Hindlimb muscle (tissue), 1 donor: ENCODE measurements at places on chromosomes 2 and 18.

GRCh38 chr2:36329746-36330472 lies 25.7 kb upstream of the CRIM1 start:
- no peak for DNase-seq

DNA sequence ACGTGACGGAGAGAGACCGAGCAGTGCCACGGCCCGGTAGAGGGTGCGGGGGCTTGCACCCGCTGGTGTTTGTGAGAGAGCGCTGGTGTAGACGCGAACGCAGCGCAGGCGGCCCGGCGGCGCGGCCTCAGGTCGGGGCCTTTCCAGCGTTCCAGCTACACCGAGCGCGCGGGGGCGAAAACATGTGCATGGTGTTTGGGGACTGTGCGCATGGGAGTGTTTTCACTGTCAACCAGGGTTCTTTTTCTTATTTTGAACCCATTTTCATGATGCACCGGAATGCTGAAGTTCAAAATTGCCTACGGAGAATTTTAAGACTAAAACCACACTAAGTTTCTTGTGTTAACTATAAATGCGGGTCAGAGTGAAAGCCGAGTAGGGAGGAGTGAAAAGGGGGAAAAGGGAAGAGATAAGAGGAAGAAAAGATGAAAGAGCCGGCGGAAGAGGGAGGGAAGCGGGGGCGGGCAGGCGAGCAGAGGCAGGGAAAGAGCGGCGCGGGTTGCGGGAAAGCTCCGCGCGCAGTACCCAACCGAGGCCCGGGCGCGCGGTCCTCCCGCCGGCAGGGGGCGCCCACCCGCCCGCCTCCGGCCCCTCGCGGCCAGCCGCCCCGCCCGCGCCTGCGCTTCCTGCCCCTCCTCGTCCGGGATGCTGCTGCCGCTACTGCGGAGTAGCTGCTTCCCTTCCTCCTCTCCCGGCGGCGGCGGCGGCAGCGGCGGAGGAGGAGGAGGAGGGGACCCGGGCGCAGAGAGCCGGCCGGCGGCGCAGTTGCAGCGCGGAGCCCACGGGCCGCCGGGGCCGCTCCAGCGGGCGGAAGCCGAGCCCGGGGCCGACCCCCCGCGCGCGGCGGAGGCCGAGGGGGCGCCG lies at the start of gene RAB12:
Gene RAB12, plus strand, starts transcription at position 643 of the 864 bp plus-strand sequence. Its CDS starts 3 bp downstream, at position 646.
- DNase-seq = peak; percentile 89

DNA sequence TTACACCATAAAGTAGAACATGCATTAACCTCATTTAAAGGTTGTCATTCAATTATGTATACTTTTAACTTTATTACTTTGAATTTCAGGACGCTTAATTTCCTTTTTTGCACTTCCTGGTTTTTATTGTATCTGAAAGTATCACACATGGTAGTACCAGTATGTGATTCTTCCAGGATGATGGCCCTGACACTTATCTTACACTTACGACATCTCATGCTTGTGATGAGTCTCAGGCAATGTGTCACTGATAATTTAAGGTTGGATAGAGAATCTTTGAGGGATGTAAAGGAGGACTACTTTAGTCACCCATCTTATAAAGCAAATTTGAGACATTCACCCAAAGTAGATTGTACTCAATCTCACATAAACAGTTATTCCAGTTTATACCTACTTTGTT lies 74.9 kb downstream of the ABCA12 start:
- DNase-seq = no peak

DNA sequence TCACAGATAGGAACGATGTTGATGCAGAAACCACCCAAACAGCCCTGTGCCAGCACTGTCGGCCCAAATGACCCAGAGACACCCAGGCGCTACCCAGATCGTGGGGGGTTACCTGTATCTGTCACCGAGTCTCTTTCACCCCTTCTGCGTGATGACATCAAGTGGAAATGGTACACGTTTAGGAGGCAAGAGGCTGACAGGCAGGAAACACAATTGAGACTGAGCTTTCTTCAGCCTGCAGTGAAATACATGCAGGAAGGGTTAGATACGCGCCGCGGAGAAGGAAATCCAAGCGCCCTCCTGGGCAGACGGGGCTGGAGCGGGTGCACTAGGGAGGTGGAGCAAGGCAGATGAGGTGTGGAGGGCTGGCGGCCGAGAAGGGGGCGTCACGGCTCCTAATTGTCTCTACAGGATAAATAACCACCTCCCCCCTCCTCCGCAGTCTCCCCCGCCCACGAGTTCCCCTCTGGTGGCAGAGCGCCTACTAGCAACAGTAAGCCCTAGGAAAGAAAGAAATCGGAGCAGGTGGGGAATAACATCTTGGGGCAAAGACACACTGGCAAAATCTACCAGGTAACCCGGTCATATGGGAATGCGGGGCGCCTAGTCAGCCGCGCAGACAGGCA lies at the start of gene RNF152:
Gene RNF152, minus strand, starts transcription at position 325 of the 626 bp plus-strand sequence. CDS start 76,544 bp downstream, outside the sequence.
- peak; percentile 21 for DNase-seq

DNA sequence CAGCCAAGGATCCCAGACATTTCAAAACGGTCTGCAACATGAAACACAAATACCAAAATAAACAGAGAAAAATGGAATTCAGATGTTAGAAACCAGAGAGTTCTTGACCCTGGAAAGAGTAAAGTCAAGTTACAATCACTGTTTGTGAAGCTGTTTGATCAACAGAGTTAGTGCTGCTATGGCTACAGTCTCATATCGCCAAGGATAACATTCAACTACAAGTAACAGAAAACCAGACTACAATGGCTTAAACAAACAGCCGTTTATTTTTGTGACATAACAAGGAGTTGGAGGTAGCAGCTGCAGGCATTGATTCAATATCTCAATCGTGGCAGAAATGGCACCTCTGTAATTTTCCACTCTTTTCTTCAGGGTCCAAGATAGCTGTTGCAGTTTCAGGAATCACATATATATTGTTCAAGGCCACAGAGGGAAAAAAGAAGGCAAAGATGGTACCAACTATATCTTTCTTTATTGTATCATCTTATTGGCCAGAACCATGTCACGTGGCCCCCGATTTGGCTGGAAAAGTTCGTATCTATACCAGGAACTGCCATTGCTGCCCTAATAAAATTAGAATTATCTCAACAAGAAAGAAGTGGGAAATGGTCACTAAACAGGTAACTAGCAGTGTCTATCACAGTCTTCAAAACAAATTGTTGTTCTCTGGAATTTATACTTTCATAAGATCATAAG lies 17.7 kb upstream of the HNRNPLL start:
- no peak for DNase-seq
